ENCODE measurements at places on chromosomes 5 and 9.
A peak's percentile ranks its signal among the peaks of the same experiment; 100 is the strongest.

GRCh38 chr9:69176471-69177171, 2.5 kb downstream of the TJP2 start:
- DNase-seq: no peak

- no peak for DNase-seq
Measured at GRCh38 chr9:4430432-4431261, 59.6 kb upstream of the SLC1A1 start.

- no peak for DNase-seq
Measured at GRCh38 chr5:57832875-57833274, 350.3 kb upstream of the ACTBL2 start.

DNA sequence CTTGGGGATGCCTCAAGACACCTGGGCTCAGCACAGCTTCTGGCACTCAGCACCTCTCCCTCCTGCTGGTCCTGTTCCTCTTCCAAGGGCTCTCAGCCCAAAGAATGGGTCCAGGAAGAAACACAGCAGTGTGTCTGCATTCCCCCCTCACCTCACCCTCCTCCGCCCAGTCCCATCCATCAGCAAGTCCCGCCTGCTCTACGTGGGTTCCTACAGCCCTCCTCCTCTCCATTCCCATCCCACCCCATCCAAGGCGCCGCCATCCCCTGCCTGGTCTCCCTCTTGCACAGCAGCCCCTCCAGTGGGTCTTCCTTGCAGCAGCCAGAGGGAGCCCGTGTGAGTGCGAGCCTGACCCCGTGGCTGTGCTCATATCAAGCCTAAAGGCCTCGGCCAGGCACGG, 52.3 kb upstream of the RPL26L1 start:
- no peak for DNase-seq

- no peak for DNase-seq
Measured at GRCh38 chr9:12014488-12014887, 678.7 kb upstream of the TYRP1 start.

DNA sequence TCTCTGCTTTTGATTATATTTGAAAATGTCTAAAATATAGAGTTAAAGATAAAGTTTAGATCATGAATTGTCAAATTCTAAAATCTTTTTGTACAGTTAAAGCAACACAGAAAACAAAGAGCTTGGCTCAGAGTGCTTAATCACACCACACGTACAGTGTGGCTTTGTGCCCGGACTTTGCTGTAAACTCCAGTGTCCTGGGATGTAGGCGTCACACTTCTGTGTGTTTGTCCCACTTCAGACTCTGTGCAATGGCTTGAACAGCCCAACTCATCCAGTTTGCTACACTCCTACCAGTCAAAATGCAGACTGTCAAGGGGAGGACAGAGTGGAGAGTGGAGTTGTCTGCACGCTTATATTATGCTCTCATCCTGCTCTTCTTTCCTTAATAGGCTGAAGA, 45.3 kb downstream of the SMARCA2 start:
- no peak for DNase-seq

DNA sequence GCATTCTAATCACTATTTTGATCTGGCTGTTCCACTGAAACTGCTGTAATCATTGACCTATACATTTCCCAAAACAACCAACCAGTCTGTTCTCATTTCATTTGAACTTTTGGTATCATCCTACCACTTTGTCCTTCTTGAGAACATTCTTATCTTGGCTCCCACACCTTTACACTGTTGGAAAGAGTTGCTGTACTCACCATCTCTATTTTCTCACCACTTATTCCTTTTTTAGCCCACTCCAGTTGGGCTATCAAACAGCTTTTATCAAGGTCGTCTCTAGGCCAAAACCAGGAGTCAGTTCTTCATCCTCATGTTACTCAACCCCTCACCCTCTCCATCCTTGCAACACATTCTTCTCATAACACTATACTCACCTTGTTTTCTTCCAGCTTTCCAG, 170.1 kb downstream of the KDM4C start:
- DNase-seq: no peak

DNA sequence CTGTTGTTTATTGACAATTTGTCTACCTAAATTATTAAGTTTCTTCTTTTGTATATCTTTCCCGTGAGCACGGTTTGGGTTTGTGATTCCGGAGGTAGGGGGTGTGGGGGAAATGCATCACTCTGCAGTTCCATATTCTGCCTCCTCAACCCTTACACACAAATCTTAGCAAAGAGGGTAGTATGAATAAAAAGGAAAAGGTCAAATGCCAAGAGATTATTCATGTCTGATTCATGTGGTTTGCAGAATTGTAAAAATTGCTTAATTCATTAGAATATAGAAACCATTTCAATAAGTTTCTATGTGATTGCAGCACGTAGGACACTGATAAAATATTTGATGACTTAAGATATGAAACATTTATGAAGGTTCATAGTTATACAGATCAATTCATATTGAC, 601.9 kb downstream of the SEMA5A start:
- DNase-seq: no peak

GRCh38 chr5:136001466-136001981, 27.3 kb upstream of the TGFBI start:
- no peak for DNase-seq

- DNase-seq: no peak
Measured at GRCh38 chr9:130990978-130991777, 17.8 kb upstream of the LAMC3 start.

- DNase-seq: no peak
Measured at GRCh38 chr9:86219606-86220005, 39.9 kb downstream of the C9orf153 start.

- DNase-seq: no peak
Measured at GRCh38 chr9:9973062-9973461, 639.7 kb downstream of the PTPRD start.

- no peak for DNase-seq
Measured at GRCh38 chr5:139708877-139709581, 60.9 kb downstream of the CXXC5 start.

GRCh38 chr9:90964101-90965020, 162.7 kb downstream of the SYK start:
- DNase-seq: no peak

DNA sequence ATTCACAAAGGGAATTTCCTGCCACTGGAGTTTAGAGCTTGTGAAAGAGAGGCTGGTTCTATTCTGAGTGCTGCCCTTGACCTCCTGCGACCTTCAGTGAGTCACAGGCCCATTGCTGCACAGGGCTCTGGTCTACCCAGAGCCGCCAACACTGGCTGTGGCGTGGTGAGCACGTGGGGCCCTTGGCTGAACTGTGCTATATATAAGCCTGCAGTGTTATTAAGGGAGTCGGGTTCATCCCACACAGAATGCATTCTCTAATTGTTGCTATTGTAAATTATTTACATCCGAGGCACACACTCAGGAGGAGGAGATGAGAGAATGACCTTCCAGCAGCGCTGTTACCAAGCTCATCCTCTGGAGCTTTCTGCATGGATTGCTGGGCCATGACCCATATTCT, 47.1 kb downstream of the BRINP1 start:
- DNase-seq: no peak

- no peak for DNase-seq
Measured at GRCh38 chr5:131644370-131644769, 9.3 kb upstream of the RAPGEF6 start.

GRCh38 chr5:168023191-168023590, 268.3 kb upstream of the WWC1 start:
- DNase-seq: no peak

- DNase-seq: no peak
Measured at GRCh38 chr9:129436751-129437625, 183.9 kb downstream of the C9orf50 start.

GRCh38 chr9:15743512-15743911, 190.7 kb downstream of the CCDC171 start:
- DNase-seq: no peak

DNA sequence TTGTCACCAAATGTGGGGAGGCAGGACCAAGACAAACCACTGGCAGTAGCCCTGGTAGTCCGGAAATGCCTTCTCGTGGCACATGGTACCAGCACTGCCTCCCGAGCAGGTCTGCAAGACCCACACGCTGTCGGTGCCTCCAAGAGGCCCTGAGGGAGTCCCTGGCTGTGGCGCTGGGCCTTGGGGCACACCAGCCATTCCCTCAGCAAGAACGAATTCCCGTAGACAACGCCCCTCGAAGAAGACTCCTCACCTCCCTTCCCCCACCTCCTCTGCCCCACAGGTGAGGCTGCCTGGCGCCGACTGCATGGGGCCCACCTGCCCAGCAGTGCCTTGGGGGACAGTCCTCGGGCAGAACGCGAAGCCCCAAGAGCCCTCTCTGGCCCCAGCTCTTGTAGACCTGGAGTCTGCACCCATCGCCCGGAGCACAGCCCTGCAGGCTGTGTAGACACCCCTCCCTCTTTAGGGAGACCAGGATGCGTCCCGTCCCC, 56.0 kb downstream of the EXD3 start:
- DNase-seq: no peak

- no peak for DNase-seq
Measured at GRCh38 chr5:135993880-135994636, 34.7 kb upstream of the TGFBI start.

GRCh38 chr5:145484158-145484557, 351.0 kb downstream of the PRELID2 start:
- DNase-seq: no peak

DNA sequence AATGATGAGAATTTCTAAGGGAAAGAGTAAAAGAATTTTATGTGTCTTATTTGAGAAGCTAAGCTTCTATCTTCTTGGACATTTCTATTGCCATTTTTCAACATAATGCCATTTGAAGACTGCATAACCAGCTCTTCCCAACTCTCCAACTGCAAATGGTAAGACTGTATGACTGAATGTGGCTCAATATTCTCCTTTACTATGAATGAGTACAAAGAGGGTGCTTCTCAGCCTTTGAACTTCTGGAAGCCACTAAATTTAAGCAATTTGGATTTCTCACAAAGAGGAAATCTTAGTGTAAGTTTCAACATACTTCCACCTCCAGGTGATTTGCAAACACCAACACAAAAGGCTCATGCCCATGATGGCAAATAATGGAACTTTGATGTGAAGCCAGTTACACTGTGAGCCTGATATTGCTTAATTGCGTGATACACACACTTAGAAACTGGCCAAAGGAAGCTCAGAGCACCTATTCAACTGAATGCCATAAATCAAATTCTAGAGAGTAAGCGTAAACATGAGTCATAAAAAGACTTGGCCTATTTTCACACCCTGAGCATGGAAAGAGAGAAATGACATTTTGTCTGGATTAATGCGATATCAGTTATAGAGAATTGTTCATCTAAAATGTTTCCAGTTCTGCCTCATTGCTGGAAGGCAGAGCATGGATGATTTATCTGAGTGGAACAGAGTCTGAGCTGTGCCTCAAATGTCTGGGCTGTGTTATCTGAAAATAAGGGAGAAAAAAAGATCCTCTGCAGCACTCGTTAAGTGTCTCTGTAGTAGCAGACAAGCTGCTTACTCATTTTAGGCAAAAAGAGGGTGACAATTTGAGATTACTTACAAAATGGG, 145.3 kb downstream of the PLK2 start:
- no peak for DNase-seq

GRCh38 chr9:93968451-93969327, 13.5 kb upstream of the BARX1 start:
- no peak for DNase-seq

- peak; percentile 61 for DNase-seq
Measured at GRCh38 chr5:151150471-151151262, 6.9 kb downstream of the ANXA6 start.

- no peak for DNase-seq
Measured at GRCh38 chr5:91162534-91163381, 220.4 kb downstream of the ARRDC3 start.

GRCh38 chr9:2838371-2839000, 5.4 kb downstream of the PUM3 start:
- no peak for DNase-seq

DNA sequence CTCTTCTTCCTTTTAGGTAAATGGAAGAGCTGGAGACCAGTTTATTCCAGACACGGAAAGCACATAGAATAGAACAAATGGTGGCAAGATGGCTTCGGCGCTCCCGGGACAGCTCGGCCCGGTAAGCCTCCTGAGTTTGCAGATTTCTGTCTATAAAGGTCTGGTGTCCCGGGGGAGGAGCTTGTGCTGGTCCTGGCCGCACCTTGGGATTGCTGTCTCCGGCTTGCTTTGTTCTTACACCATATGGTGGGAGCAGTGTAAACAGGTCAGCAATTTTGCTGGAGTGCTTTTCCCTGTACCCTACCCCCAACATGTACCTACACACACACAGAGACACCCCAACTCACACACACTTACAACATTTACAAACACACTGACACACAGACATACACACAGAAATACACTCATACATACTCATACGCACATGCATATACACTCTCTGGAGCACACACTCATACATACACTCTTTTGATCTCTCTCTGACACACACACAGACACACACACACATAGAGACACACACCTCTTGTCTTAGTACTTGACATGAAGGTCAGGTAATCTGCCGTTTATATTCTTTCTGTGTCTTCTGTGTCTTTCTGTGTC, 42.0 kb downstream of the FRMPD1 start:
- DNase-seq: no peak

- DNase-seq: no peak
Measured at GRCh38 chr9:125649826-125650225, 57.2 kb downstream of the MAPKAP1 start.

DNA sequence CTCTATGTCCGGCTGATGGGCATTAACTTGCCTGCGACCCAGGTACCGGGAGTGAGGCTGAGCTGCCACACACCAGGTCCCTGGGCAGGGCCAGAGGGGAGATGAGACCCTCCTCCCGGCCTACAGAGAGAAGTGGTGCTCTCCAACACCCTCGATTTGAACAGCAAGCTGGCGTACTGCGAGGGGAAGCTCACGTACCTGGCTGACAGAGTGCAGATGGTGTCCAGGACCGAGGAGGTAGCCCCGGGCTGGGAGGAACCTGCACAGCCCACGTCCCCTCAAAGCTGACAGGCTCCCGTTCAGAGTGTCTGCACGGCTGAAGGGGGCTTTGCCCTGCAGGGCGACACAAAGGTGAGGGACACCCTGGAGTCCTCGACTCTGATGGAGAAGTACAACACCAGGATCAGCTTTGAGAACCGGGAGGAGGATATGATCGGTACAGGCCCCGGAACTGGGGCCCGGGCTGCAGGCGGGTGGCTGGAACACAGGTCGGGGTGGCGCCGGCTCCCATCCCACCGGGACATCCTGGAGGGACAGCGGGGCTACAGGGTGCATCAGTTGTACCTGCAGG, 1.0 kb upstream of the RABL6 start:
- DNase-seq: no peak

DNA sequence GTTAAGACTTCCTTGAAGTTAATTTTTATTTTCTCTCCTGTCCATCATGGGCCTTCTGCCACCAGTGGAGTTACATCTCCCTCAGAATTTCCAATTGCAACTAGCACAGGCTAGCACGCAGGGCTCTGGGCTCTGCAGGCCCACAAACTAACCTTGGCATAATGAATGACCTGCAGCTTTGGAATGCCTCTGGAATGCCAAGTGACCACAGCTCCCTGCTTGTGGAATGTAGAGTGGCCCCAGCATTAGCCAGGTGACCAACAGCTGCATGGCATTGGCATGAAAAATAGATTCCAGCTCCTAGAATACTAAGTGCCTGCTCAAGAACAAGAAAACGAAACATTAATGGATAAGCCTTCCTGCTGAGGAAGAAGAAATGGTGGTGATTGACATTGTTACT, 726.1 kb downstream of the BRINP1 start:
- DNase-seq: no peak

- DNase-seq: no peak
Measured at GRCh38 chr5:82642313-82642712, 364.2 kb upstream of the RPS23 start.
